ENCODE measurements at places on chromosomes 5 and 9. TPM values are rescaled to one million over a fixed set of nuclear protein-coding genes. Genes with fewer than 3 reads are reported as not detected.

The TMEM215 gene
- total RNA-seq = not detected

The PCDHB9 gene
- not detected for total RNA-seq

DNA sequence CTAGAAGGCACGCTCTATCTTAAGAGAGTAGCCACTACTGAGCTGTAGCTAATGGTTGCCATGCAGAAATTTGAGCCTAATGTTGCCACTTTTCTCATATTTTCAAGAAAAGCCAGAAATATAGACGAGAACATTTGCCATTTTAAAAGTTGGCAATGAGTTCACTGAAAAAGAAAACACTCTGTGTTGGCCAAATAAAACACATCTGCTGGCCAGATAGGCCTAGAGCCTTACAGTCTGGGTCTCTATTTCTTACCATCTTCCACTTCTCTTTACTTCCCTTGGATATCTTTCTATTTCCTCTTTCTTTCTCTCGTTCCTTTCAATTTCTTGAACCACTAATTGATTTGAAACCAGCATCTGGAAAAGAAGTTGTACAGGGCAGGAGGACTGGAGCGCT, 36.6 kb upstream of the VCAN start:
- no peak overlapping the region for H3K4me3 ChIP-seq
- no peaks in the 10 kb centered on the region for H3K4me1 ChIP-seq
- H3K27ac ChIP-seq = no peak overlapping the region
- H3K36me3 ChIP-seq = no peaks in the 10 kb centered on the region
- DNase-seq = no peak

DNA sequence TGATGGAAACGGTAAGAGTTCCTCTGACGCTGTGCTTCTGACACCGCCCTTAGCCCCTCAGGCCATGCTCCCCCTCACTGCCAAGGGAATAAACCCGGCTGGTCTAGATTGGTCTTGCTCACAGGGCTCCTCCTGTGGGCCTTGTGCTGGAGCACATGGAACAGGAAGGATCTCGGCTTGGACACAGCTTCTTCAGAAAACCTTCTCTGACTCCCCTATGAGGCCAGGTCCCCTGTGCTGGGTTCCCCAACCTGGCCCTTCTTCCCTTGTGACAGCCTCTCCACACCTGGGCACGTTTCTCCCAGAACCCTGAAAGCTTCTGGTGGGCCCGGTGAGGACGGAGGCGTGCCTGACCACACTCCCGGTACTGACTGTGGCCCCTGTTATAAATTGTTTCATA, 8.2 kb downstream of the SPATA31E1 start:
- H3K27me3 ChIP-seq = peaks cover 4% of the 10 kb centered on the region
- no peak overlapping the region for H3K27ac ChIP-seq
- H3K36me3 ChIP-seq = no peaks in the 10 kb centered on the region
- DNase-seq = no peak
- no peaks in the 10 kb centered on the region for H3K4me1 ChIP-seq

GRCh38 chr9:85045271-85045670, 375.7 kb downstream of the NTRK2 start:
- H3K36me3 ChIP-seq = no peaks in the 10 kb centered on the region
- H3K27ac ChIP-seq = no peak overlapping the region
- H3K4me3 ChIP-seq = no peak overlapping the region

The FBXW11 gene
- total RNA-seq = 36.9 TPM

All from naive thymus-derived CD8-positive, alpha-beta T cell (primary cell).